Stimulated activated CD8-positive, alpha-beta memory T cell treated with anti-CD3 and anti-CD28 coated beads, Interleukin-7, amount 100 ng/mL, for 48 hours (primary cell): ENCODE measurements at places on chromosomes 3 and 15.

DNA sequence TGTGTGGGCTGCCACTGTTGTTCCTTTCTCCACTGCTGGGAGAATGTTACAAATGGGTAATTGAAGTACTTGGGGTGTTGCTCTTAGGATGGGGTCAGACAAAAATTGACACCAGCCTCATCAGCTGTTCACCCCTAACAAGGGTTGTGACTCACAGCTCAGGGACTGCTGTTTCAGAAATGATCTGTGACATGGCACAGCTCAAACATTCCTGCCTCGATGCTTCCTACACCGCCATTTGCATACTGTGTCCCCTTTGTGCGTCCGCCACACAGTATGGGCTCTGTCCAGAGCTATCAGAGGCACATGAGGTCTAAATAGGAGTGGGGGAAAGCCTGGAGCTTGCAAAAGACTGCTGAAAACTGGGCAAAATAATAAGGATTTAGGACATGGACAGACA lies 43.9 kb downstream of the CCNL1 start:
- DNase-seq, result no peak

GRCh38 chr3:143278721-143279120 lies 159.2 kb downstream of the CHST2 start:
- DNase-seq, result no peak

- DNase-seq, result no peak
Observed at GRCh38 chr15:82044373-82045178, 1.2 kb downstream of the MEX3B start.

- no peak for DNase-seq
Observed at GRCh38 chr3:111924283-111924682, 54.5 kb upstream of the ABHD10 start.

- no peak for DNase-seq
Observed at GRCh38 chr3:139629033-139629432, 48.7 kb downstream of the NMNAT3 start.

- no peak for DNase-seq
Observed at GRCh38 chr15:65042776-65043327, 2.3 kb upstream of the SLC51B start.

- DNase-seq, result no peak
Observed at GRCh38 chr15:92385096-92385495, 8.6 kb upstream of the ST8SIA2 start.

DNA sequence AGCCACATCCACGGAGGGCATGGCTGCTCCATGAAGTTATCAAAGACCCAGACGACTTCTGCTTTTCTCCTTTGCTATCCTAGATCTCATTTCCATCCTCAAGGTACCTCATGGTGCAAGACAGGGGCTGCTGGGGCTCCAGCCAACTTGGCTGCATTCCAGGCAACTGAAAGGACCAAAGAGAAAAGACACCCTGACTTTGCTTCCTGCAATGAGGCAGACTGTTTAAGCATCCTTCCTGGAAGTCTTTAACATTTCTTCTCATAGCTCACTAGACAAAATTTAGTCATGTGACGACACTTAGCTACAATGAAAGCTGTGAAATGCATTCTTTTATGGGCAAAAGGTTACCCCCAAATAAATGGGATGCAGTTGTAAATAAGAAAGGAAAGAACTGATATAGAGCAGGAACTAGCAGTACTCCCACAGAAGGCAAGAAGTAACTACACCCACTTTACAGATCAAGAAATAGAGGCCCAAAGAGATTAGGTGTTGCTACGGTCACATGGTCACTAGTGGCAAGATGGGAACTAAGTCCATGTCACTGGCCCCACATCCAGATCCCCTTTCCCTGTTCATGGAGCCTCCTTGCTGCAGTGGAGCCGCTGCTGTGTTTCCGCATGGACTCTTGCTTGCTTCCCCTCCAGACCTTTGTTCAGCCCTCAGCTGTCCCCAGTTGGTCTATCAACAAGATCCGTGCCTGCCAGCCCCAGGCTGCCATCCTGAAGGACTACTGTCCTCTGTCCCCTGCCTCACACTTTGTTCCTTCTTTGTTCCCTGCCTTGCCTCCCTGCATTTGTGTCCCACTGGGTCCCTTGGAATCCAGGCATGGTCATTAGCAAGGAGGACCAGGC lies 107.0 kb downstream of the XXYLT1 start:
- DNase-seq, result no peak

- DNase-seq, result no peak
Observed at GRCh38 chr15:27723821-27724220, 375.3 kb downstream of the OCA2 start.

DNA sequence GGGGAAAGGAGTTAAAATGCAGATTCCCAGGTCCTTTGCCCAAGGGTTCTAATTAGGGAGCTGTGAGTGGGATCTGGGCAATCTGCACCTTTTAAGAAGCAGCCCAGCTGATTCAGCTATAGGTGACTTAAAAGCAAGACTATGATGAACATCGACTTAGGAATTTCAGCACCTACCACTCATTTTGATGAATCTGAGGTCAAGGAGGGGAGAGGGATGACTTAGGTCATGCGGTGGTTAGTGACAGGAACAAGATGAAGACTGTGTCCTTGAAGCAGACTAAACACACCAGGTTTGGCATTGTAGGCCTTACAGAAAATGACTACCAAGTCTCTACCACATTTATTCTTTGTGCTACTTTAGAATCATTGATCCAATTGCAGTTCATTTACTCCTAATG lies 196.3 kb downstream of the DTWD1 start:
- DNase-seq, result no peak

DNA sequence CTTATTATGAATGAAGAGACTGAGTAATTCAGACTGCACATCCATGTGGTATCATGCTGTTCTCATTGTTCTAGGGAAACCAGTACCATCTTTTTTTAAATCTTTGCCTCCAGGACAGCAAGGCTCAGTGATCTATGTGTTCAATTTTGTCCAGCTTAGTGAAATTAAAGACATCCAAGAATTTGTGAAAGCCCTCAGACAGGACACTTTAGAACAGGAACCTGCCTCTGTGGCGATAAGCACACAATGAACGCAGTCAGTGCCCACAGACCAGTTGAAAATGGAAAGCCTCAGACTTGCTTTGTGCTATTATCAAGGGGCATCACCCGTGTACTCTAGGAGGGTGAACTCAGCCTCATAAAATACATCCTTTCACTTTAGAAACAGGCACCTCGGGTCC lies 20.1 kb downstream of the EID1 start:
- no peak for DNase-seq

DNA sequence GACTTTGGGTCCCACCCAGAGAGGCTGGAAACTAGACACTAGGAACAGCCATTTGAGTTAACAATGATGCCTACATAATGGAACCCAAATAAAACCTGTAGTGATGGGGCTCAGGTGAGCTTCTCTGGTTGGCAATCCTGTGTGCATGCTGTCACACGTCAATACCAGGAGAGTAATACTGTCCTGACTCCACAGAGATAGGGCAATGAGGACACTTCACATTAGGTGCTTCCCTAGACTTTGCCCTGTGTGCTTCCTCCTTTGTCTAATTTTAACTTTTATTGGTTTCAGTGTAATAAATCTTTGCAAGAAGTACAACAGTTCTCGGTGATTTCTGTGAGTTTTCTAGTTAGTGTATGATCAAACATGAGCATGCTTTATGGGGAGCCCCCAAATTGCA lies 281.8 kb upstream of the ARRDC4 start:
- no peak for DNase-seq

DNA sequence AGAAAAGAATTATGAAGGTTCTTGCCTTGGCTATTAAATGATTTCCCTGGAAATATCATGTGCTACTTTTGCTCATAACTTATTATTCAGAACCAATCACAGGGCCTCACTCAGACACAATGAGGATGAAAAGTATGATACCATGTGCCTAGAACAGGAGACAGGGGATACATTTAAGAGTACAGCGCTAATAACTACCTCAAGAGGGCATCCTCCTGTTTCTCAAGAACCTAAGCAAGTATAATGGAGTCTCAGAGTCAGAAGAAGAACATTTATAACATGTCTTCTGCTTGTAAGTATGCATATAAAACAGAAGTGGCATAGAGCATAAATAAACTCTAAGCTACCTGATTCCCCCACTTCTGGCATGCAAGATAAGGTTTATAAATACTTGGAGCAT lies 125.4 kb upstream of the MME start:
- no peak for DNase-seq

DNA sequence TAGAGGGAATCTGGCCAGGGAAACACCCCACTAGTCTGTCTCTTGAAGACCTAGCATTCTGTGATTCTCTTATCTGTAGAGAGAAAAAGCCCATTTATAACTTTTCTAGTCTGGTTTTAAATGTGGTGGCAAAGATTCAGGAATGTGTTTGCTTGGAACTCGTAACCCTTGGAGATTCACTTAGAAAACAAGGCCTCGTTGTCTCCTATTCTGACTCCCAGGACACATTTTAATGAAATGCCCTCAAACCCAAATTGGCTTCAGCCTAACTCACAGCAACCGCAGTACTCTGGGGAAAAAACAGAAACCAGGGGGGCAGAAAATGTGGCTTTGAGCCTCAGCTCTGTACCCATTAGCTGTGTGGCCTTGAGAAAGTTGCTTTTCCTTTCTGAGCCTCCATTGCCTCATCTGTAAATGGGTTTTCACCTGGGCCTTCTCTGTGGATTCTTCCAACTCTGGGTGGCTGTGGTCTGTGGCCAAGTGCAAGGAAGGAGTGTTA lies 36.5 kb downstream of the RPLP1 start:
- no peak for DNase-seq

DNA sequence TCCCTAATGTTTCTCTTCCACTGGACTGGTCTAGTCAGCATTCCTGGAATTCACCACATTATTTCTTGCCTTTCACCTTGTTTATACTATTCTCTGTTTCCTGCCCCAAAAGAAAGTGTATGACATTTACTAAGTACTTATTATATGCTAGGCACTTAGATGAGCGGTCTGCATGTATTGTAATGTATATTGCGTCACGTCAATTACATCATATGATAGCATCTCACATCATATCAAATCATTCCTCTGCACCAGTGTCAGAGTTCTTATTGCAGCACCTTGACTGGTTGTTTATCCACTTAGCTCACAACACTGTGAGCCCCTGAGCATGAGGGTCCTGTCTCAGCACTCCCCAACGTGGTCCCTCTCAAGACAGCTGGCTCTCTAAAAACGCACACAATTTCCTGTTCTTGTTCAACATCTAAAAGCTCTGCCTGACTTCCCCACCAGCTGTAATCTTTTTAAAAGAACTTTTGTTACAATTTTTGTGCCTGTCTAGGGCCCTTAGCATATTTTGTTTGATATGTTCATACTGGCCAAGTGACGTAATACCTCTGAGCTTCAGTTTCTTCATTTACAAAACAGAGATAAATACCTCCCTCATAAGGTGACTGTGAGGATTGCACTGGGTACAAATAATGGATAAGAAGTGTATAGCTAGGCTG lies 58.8 kb downstream of the ARHGAP31 start:
- no peak for DNase-seq

GRCh38 chr3:34109021-34109420 lies 310.6 kb downstream of the PDCD6IP start:
- DNase-seq, result no peak

GRCh38 chr3:196501316-196502044 lies 2.1 kb downstream of the RNF168 start:
- DNase-seq, result no peak

DNA sequence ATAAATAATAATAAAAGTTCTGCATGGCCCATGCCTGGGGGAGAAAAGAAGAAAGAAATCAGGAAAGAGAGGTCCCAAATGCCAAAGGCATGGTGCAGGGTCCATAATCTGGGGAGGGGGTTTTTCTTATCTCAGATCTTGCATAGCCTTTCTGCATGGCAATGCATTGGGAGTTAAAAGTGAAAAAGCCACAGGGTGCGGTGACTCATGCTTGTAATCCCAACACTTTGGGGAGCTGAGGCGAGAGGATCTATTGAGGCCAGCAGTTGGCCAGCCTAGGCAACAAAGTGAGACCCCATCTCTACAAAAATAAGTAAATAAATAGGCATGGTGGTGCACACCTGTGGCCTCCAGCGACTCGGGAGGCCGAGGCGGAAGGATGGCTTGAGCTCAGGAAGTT lies 76.8 kb upstream of the GATA2 start:
- no peak for DNase-seq

DNA sequence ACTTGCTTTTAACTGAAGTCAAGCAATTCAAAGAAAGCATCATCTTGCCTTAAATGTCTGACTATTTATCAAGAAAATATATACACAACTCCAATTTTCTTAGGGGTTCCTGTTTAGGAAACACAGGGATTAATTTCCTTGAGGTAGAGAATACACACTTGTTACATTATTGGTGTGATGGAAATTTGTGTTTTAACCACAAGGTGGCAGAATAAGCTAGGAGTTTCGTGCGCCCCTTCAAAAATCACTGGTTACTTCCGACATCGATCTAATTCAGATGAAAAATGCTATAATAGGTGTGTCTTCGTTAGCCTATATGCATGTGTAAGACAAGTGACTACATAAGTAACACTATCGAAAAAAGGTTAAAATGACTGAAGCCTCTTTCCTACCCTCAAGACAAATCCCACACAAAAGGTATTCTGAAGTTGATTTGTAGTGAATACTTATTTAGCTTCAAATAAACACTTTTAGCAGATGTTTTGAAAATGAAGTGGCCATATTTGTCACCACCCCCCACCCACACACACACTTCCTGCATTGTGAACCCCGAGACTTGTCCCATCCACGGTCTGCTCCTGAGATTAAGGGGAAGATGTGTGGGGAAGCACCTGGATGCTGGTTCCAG lies 246.5 kb downstream of the ROBO1 start:
- no peak for DNase-seq

- DNase-seq, result peak; percentile 14
Observed at GRCh38 chr3:54853573-54854404, 74.1 kb downstream of the LRTM1 start.

GRCh38 chr3:37545479-37545878 lies 316.2 kb upstream of the CTDSPL start:
- DNase-seq, result no peak

DNA sequence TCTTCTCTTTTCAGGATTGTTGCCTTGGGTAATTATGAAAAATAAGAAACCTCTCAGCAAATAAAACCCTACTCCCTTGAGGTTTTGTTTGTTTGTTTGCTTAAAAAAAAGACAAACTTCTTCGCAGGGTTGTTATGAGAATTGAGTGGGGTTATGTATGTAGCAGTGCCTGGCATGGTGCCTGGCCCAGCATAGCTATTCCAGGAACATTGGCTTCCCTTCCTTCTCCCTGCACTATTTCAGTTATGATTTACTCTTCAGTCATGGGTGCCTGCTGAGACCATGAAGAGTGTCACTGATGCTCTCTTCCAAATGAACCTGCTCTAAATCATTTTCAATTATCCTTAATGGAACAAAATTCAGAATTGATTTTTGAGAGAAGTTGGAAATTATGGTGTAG lies 283.5 kb upstream of the ROPN1 start:
- DNase-seq, result no peak

DNA sequence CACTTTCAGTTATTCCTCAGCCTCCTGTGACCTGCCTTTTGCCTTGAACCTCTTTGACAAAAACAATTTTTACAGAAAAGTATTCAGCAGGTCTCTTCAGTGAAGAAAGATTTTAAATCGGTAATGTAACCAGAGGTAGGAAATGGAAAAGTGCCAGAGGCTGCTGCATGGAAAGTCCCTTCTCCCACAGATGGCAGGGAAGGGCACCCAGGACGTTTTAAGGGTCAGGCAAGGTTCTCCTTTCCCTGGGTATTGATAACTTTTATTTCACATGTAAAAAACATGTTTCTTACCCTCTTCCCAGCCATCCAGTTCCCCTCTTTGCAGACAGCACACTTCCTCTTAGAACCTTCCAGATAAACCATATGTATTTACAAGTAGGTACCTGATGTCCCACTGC lies 185.6 kb downstream of the OR4M2 start:
- DNase-seq, result no peak

- no peak for DNase-seq
Observed at GRCh38 chr3:81468391-81468790, 293.1 kb downstream of the GBE1 start.

GRCh38 chr3:153026026-153026425 lies 136.0 kb upstream of the RAP2B start:
- no peak for DNase-seq

- DNase-seq, result no peak
Observed at GRCh38 chr3:152254041-152254440, 14.7 kb upstream of the MBNL1 start.
